ENCODE measurements at places on chromosomes 13 and 19.

- no peak for DNase-seq
- H3K27me3 ChIP-seq = no peaks in the 10 kb centered on the region
- H3K4me3 ChIP-seq = no peak overlapping the region
- no peak overlapping the region for H3K27ac ChIP-seq
- no peaks in the 10 kb centered on the region for H3K36me3 ChIP-seq
Observed at GRCh38 chr13:24162604-24163003, 2.1 kb downstream of the SPATA13 start.

GRCh38 chr13:110641055-110642015, 26.0 kb downstream of the NAXD start:
- DNase-seq = no peak
- no peak overlapping the region for H3K4me3 ChIP-seq
- H3K27ac ChIP-seq = peak overlapping the region; percentile 60
- no peaks in the 10 kb centered on the region for H3K27me3 ChIP-seq
- peaks cover 68% of the 10 kb centered on the region for H3K36me3 ChIP-seq
- H3K4me1 ChIP-seq = peaks cover 24% of the 10 kb centered on the region

DNA sequence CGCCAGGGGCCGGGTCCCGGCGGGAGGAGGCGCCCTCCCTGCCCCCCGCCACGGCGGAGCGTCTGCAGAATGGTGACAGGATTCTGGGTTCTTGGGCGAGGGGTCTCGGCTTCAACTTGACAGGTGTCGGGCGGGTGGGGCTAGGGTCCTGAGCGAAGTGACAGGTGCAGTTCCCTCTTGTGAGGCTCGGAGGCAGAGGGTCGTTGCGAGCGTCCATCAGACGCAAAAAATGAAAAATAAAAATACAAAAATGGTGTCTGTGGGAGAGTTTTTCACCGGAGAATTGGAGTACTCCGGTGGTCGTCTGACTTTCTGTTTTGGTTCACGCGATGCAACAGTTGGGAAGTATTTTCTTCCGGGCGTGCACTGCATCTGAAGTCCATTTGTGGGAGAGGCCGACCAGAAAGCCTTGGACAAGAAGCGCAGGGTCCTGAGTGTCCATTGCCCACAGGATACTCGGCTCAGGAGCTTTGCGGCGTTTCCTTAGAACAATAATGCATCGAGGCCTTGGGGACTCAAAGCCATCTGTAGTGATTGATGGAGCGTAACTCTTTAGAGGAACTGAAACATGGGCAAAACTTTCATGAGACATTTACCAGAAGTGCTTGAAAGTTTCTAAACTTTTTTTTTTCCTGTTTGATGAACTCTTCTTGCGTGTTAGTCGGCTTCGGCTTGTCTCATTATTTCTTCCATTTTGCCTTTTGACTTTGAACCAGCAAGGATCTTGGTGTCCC, 759 bp downstream of the RB1 start:
- peaks cover 17% of the 10 kb centered on the region for H3K4me1 ChIP-seq
- peak overlapping the region; percentile 94 for H3K27ac ChIP-seq
- H3K36me3 ChIP-seq = peaks cover 11% of the 10 kb centered on the region
- peak overlapping the region; percentile 85 for H3K4me3 ChIP-seq

- H3K36me3 ChIP-seq = no peaks in the 10 kb centered on the region
- no peaks in the 10 kb centered on the region for H3K4me1 ChIP-seq
- no peak overlapping the region for H3K4me3 ChIP-seq
- no peak for DNase-seq
Observed at GRCh38 chr13:41302743-41303142, 8.3 kb upstream of the NAA16 start.

- H3K4me1 ChIP-seq = peaks cover 12% of the 10 kb centered on the region
- H3K27ac ChIP-seq = no peak overlapping the region
- H3K27me3 ChIP-seq = no peaks in the 10 kb centered on the region
- DNase-seq = no peak
- peak overlapping the region; percentile 48 for H3K4me3 ChIP-seq
Observed at GRCh38 chr13:113152691-113152983, 5.8 kb upstream of the PROZ start.
